ENCODE measurements at places on chromosomes 16 and 17.
A peak's percentile ranks its signal among the peaks of the same experiment; 100 is the strongest.

DNA sequence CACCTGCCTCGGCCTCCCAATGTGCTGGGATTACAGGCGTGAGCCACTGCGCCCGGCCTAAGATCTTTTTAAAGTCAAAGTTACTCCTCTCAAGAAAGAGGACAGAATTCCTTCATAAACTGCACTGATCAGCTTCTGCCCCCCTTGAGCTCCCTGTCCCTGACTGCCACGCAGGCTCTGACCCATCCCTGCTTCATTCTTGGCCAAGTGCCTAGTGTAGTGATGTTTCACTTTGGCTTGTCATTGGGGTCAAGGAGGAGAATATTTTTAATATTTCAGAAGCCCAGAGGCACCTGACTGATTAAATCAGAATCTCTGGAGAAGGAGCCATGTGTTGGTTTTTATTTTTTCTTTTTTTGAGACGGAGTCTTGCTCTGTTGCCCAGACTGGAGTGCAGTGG is 9.1 kb downstream of the MRM1 start:
- no peak for DNase-seq

DNA sequence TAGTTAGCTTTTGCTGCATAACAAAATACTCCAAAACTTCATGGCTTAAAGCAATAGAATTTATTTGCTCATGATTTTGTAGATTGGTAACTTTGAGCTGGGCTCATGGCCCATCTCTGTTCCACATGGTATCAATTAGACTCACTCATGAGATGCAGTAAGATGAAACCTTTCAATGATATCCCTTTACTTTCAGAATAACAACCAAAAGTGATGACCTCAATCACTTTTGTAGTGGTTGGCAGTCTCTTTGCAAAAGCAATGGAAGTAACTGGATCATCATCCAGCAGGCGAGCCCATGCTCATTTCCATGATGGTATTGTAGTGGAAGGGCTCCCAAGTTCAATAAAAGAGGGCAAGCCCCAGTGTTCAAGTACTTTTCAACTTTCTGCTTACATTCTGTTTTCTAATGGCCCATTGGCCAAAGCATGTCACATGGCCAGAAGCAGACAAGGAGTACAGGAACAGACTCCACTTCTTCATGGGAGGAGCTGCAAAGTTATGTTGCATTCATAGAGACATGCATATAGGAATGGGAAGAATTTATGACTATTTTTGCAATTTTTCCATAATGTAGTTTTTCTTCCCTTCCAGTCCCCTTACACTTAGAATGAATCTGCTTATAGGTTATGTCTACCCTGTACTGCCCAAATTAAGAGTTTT is 41.7 kb downstream of the EFCAB5 start:
- DNase-seq: no peak

DNA sequence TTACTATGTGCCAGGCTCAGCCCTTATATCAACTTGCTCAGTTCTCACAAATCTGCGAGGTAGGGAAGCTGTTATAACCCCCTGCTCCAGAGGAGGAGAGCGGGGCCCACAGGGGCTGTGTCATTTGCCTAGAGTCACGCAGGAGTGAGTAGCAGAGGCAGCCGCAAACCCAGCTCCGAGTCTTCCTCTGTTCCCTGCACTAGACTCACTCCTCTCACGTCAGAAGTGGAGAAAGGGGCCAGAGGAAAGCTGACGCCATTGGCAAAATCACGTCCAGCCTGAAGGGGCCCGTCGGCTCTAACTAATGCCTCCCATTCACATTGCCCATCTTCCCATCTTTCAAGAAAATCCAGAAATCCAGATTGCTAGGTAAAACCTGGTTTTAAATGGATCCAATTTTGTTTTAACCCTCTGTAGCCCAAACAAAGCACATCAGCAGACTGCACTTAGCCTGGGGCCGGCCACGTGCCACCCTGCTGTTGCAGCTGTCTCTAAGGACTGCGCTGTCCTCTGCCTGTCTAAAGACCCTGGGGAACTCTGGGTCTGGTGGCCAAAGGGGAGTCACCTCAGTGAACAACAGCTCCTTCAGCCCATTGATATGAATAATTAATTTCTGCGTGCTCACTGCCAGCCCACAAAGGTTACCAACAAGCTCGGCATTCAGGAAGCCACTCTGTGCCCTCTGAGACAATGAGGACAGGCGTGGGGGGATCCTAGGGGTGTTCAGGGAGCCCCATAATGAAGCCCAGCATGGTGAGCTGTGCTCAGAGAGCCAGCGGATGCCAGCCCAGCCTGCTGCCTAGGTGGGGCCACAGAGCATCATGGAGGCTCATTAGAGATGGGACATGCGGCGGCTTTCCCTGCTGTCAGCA is 36.7 kb upstream of the ABR start:
- DNase-seq: no peak

- DNase-seq: peak; percentile 62
Measured at GRCh38 chr17:31008374-31009041, 37.7 kb downstream of the RNF135 start.

- no peak for DNase-seq
Measured at GRCh38 chr17:57539529-57540301, 205.4 kb downstream of the CCDC182 start.

DNA sequence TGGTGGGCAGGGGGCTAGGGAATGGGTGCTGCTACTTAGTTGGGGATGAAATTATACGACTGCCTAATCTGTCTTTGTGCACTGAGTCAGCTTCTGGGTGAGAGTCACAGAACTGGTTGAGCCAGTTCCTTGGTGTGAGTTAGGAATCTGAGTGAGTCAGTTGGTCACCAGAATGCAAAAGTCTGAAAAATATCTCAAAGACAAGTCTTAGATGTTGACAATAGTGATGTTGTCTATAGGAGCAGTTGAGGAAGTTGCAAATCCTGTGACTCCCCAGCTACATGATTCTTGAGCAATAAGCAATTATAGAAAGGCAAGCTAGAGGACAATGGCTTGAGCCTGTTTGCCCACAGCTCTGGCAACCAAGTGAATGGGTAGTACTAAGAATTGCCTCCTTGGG is 399.2 kb downstream of the CNTNAP4 start:
- DNase-seq: no peak

GRCh38 chr17:17414341-17414805 is 62.4 kb upstream of the MED9 start:
- DNase-seq: no peak

DNA sequence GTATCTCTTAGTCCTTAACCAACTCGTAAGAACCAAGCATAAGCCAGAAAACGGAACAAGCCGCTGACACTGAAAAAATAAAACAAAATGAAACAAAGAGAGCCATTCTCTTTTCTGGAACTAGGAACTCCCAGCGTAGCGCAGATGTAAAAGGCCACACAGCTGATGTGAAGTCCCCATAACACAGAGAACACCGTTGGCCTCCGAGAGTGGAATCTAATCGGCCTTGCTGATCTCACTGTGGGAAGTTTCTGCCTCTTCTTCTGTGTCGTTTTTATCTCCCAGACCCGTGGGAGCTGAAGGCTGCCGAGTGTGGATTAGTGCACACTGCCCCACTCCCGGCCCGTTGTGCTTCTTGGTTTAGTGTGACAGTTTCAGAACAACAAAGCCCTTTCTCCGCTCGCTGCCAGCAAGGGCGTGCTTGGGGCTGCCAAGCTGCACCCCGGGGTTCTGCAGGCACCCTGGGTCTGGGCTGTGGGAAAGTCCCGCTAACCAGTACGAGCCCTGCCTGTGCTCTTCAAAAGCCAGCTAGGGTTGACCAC is 21.7 kb downstream of the TTYH2 start:
- no peak for DNase-seq

GRCh38 chr17:10620823-10621222 is 36.3 kb downstream of the MYH3 start:
- no peak for DNase-seq

DNA sequence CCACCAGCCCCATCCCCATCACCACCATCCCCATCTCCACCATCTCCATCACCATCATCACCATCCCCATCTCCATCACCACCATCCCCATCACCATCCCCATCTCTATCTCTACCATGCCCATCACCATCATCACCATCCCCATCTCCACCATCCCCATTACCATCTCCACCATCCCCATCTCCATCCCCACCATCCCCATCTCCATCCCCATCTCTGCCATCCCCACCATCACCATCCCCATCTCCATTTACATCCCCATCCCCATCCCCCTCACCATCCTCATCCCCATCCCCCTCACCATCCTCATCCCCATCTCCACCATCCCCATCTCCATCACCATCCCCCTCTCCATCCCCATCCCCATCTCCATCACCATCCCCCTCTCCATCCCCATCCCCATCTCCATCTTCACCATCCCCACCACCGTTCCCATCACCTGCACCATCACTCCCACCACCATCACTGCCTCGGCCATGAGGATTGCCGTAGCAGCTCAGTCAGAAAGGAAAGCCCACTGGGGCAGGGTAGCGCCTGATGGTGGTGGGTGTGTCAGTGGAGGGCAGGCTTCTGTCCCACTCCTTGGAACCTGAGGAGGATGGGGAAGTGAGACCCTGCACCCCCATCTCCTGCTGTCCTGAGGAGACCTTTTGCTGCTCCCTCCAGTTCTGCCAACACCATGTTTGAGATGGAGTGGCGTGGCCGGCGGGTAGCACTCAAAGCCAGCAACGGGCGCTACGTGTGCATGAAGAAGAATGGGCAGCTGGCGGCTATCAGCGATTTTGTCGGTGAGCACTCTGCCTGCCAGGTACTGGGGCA is 7.5 kb downstream of the FSCN2 start:
- DNase-seq: no peak

DNA sequence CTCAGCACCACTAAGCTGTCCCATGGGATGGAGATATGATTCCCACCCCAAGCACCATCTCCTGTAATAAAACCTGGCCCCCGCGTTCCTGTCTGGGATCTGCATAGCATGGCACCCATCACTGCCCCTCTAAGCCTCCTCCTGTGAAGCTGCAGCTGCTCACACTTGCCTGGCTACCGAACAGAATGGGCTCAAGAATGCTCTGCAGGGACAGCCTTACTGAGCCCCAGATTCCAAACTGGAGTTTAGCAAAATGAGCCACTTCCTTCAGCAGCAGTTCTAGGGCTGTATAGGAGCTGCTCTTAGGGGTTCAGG is 256.1 kb downstream of the CPPED1 start:
- DNase-seq: no peak

DNA sequence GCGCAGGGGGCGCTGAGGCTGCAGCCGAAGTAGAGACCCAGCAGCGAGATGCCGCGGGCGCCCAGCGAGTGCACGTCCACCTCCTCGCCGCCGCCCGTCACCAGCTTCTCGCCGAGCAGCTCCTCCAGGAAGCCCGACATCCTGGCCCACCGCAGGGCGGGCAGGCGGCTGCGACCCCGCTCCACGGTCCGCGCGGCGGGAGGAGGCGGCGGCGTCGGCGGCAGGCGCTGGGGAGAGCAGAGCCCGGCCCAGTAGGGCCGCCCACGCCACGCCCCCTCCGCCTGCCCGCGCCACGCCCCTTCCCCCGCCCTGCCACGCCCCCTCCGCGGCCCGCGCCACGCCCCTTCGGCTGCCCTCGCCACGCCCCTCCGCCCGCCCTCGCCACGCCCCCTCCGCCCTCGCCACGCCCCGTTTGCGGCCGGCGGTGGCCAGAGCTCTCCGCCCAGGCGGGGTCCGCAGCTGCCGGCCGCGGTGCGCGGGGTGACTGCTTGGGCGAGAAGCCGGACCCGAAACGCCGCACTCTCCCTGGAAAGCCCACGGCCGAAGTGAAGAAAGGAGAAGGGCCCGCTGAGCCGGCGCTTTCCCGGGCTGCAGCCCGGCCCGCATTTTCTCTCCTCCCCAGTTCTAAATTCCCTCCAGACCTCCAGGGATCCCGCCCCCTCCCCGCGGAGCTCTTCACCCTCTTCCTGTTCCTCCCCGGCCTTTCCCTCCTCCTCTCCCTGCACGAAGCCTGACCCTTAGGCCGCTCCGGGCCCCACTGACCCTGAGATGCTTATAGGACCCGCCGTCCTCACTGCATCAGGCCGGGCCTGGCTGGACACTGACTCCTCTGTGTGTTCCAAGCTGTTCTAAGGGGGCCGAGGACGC is at the start of gene NXN:
NXN (minus strand) TSS at position 238 of the 867 bp plus-strand sequence.
- DNase-seq: peak; percentile 95

DNA sequence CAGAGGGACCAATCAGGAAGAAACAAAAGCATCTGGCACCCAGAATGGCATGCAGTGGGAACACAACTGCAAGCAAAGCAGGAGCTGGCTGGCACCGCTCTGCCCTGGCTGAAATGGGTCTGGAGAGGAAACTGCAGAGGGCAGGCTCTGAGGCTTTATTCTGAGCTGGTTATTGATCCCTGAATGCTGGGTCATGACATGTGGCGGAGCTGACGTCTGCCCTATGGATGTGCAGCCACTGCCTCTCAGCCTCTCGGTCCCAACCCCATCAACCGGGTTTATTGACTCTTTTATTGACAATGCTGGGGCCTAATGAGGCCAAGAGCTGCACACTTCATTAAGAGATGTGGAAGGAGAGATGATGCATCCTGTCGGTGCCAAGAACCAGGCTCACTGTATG is 3.9 kb upstream of the SKAP1 start:
- DNase-seq: peak; percentile 32

GRCh38 chr16:66459878-66460277 is 32.8 kb downstream of the BEAN1 start:
- peak; percentile 64 for DNase-seq

GRCh38 chr17:15508466-15508865 is 41.0 kb upstream of the CDRT4 start:
- no peak for DNase-seq

DNA sequence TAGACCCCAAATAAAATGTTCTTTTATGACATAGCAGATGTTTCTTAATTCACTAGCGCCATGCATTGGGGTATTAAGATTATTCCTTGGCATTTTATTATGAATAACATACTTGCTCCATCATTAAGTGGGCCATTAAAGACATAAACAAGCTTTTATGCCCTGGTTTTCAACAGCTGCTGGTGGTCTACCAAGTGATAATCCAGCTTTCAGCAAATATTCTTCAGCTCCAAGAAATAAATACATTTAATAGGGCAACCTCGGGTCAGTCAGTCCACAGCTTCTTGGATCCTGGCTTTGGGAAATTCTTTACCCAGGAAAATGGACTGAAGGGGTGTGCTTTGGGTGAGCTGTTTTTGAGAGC is 217.3 kb upstream of the IRX3 start:
- DNase-seq: no peak

Measured in glutamatergic neuron (in vitro differentiated cells).